ENCODE measurements at places on chromosomes 3 and 15.

DNA sequence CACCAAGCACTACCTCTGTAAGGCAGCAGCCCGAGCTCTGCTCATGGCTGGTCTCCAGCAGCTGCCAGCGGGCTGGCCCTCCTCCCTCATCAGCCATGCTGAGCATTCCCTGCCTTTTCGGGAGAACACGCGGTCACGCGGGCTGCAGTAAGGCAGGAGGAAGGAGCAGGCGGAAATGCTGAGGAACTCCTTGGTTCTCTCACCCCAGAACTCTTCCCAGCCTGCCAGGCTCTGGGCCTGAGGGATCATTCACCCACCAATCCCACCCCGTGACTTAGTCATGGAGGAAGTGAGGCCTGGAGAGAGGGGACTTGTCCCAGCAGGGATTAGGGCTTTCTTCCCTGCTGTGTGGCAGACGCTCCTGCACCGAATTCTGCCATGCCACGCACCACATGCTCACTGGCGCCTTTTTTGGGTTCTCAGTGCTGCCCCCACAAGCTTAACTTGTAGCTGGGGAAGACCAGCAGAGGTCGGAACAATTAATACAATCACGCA lies 42.9 kb upstream of the RPL32 start:
- DNase-seq = no peak

DNA sequence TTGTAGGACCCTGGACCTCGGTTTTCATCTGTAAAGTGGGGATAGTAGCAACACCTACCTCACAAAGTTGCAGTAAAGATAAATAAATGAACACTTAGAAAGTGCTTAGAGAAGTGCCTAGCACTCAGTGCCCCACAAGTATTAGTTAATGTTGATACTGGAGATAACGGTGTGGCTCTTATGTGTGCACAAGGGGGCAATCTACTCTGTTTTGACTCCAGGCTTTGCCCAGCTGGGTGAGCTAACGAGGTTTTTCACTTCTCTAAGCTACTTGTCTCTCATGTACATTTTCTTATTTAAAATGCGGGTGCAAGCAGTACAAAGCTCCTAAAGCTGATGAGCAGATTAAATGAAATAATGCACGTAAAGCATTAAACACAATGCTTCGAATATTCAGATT lies 193.5 kb upstream of the ICE2 start:
- no peak for DNase-seq

DNA sequence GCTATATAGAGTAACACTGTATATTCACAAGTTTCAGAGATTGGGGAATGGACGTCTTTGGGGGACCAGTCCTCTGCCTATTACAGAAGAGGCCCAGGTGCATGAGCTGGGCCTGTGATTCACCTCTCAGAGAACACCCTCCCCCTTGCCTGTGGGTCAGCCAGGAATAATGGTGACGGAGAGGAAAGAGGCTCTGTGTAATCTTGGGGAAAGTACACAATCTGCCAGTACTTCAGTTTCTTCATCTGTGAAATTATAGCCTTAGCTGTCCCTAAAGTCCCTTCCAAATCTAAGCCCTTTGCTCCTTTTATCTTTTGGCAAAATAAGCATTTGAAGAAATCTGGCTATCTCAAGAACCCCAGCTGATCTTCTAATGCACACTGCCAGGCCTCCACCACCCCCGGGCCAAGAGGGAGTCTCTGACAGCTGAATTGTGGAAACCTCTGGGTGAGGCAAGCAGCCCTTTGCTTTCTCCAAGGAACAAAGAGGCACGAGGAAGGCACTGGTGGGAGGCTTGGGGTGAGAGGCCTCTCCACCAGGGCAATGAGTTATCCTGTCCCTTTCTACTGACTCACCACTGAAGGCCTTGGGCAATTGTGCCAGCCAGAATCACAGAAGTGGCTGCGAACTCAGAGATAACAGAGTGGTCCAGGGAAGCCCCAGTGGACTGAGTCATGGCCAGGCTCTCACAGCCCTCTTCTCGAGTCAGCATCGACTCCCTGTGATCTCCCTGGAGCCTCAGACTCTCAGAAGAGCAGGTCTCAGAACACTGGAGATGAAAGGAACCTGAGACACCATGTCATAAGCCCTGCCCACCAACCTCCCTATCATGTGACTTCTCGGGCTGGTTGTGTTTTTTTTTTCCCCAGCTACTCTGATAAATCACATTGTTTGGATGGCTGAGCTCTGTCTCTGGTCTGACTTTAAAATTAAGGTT lies 31.8 kb downstream of the CCNL1 start:
- DNase-seq = no peak

GRCh38 chr3:166071-166470 lies 30.5 kb upstream of the CHL1 start:
- no peak for DNase-seq

DNA sequence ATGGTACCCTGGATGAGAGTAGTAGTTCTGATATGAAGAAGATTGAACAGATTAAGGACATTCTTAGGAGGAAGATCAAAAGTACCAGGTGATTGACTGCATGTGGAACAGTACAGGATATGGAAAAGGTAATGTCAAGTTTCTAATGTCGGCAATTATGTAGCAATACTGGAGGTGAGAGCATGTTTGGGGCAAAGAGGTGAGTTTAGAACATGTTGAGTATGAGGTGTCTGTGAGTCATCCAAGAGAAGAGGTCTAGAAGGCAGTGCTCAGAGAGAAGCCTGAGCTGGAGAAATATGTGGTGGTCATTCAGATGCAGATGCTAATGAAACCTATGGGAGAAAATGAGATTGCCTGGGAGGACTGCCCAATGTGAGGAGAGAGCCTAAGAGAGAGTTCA lies 305.6 kb downstream of the ZBTB20 start:
- no peak for DNase-seq

- no peak for DNase-seq
Observed at GRCh38 chr3:23440416-23441294, 237.5 kb downstream of the UBE2E2 start.
